ENCODE measurements at places on chromosomes 16 and 17.

DNA sequence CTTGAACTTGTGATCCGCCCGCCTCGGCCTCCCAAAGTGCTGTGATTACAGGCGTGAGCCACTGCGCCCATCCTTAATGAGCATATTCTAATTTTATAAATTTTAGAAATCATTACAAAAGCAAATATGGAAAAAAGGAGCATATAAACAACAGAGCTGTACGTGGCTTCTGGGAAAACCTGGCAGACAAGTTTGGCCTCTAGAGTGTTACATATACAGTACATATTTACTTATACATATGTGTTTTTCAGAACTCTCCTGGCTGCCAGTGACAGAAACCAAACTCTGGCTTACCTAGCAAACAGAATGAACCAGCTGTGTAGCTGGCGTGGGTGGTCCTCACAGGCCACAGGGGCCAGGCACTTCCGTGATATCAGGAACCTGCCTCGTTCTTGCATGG is 10.1 kb downstream of the DRC3 start:
- DNase-seq: no peak

DNA sequence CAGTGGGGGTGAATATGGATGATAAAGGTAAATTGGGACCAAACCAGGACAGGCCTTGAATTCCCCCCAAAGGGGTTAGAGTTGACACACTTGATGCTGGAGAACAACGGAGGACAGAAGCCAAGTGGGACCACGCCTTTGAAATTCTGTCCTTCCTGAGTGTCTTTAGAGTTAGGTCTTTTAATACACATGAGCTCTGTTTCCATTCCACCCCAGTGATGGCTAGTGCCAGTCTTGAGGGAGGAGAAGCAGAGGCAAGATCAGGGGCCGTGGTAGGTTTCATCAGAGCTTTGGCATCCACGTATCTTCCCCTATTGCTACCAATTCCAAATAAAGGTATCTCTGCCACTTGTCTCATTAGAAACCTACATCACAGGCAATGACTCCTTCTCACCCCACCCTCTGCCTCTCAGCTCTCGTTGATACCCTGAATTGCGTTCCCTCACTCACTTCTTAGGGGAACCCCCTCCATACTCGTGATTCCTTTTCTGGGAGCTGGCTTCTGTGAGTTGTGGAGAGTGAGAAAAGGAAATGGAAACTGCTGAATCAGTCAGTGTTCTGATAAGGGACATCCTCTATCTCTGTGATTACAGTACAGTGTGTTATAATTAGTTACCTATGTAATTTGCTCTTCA is 2.4 kb upstream of the CCL3L1 start:
- DNase-seq: no peak

DNA sequence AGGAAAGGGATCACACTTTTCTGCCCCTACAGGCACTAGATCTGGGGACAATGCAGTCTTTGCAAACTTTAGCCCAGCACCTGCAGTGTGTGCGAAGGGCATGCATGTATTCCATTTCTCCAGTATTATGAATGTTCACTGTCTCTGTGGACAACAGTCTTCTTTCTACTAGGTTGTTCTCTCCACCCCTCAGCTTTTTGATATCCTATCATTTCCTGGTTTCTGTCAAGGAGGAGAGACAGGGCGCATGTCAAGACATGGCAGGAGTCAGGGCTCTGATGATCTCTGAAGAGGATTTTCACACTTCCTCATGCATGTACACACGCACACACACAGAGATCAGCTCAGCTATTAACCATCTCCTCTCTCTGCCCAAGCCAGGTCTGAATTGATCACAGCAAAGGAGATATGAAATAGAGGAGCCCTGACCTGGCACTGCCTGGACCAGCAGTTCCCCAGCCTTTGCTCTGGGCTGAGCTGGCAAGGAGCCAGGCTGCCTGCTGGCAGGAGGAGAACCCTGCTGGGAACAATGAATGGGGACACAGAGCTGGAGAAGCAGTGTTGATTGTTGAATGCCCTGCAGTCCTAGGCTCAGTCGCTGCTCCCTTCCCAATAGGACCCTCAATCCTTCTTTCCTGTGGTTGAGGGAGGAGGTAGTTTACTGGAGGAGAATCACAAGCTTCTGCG is 2.6 kb downstream of the GPR179 start:
- DNase-seq: peak; percentile 96

- no peak for DNase-seq
Observed at GRCh38 chr17:7562208-7562605, 488 bp downstream of the SENP3 start.

- no peak for DNase-seq
Observed at GRCh38 chr17:50310455-50311111, 35.3 kb upstream of the XYLT2 start.

GRCh38 chr16:672371-672770 is 3.1 kb upstream of the RHBDL1 start:
- DNase-seq: no peak

DNA sequence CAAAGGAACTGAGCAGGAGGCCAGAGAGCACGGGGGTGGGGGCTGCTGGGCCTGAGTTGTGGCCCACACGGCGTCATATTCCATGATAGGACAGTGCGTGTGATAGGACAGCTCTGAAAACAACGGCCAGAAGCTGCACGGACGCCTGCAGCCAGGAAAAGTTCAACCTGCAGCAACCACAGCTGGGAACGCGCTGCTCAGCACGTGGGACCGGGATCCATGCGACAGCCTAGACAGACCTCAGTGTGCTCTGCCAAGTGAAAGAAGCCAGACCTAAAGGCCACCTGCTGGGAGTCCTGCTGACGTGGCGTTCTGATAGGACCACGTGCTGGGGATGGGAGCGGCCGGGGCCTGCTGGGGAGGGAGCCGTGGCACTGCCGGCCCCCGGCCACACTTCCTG is 21.6 kb downstream of the CTU2 start:
- DNase-seq: peak; percentile 3

DNA sequence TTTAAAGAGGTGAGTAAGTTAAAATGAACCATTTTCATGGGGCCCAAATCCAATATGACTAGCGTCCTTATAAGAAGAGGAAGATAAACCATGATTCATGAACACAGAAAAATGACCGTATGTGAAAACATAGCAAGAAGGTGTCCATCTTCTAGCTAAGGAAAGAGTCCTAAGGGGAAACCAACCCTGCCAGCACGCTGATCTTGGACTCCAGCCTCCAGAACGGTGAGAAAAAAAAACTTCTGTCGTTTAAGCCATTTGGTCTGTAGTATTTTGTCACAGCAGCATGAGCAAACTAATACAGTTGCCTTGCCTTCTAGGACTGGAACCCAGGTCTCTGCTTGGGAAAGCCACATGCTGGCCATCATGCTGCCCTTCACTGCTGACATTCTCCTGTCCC is 4.2 kb upstream of the TMEM132E start:
- DNase-seq: no peak

DNA sequence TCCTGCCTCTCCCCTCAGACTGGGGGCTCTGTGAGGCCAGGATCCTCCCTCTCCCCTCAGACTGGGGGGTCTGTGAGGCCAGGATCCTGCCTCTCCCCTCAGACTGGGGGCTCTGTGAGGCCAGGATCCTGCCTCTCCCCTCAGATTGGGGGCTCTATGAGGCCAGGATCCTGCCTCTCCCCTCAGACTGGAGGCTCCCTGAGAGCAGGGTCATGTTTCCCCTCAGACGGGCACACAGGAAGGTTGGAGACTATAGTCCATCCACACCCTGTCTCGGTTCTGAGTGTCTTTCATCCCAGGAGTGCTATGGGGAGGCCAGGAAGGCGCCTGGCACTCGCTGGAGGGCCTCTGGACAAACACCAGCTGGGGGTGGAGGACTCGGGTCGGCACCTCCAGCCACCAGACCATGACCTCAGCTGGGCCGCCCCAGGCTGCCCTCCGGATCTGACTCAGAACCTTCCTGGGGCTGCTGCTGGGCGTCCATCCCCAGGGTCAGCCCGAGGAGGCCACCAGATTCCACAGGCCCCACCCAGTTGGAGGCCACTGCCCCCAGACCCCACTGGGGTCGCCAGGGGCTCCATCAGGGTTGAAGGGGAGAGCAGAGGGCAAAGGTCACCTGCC is 21.9 kb upstream of the DLX4 start:
- DNase-seq: no peak

DNA sequence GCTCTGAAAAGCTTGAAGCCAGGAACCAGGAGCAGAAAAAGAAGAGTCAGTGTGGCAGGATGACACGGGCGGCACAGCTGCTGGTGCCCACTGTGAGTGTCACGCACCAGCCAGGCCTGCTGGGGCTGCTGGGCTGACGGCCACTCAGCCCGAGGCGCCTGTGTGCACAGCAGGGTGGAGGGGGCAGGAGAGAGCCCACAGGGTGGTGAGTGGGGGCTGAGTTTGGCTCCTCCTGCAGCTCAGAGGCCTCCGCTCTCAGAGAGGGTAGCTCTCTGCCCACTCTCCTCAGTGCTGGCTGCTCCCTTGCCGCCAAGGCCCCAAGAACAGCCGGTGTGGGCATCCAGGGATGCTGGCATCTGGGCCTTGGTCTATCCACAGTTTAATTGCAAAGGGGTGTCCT is 59.6 kb downstream of the GSG1L start:
- DNase-seq: no peak

DNA sequence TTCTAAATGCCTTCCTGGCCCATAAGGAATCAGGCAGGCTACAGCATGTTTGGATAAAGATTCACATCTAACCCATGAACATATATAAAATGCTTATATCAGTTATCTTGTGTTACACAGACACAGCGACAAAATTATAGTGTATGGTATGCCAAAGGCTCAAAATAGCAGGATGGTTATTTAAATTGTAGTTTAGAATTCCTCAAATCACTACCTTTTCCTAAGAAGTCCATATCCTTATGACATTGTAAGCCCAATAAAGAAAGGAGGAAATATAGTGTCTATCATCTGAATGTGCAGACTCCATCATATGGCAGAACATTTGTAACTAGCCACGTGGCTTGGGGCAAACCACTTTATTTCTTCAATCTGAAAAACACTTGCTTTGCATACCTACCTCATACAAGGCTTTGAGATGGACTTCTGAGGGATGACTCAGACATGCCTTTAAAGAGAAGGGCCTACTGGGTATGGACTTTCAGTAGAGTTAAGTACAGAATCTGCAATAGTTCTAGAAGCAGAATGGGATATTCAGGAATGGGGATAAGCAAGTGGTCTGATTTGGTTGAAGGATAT is 12.1 kb upstream of the DHX8 start:
- DNase-seq: no peak

DNA sequence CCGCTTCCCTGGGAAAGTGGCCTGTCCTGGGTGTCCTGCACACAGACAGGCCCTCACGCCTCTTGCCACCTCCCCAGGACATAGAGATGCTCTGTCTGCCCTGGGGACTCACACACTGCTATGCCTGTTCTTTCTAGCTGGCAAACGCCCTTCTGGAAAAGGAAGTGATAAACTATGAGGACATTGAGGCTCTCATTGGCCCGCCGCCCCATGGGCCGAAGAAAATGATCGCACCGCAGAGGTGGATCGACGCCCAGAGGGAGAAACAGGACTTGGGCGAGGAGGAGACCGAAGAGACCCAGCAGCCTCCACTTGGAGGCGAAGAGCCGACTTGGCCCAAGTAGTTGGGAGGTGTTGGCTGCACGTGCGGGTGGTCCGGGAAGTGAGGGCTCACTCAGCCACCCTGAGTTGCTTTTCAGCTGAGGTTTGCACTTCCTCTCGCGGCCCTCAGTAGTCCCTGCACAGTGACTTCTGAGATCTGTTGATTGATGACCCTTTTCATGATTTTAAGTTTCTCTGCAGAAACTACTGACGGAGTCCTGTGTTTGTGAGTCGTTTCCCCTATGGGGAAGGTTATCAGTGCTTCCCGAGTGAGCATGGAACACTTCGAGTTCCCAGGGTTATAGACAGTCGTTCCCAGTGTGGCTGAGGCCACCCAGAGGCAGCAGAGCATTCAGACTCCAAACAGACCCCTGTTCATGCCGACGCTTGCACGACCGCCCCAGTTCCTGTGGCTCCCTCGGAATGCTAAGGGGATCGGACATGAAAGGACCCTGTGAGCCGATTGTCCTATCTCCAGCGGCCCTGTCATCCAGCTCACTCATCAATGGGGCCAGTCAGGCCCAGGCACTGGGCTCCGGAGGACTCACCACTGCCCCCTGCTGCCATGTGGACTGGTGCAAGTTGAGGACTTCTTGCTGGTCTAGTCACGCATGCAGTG is 3.5 kb upstream of the RPL13 start:
- DNase-seq: peak; percentile 17

DNA sequence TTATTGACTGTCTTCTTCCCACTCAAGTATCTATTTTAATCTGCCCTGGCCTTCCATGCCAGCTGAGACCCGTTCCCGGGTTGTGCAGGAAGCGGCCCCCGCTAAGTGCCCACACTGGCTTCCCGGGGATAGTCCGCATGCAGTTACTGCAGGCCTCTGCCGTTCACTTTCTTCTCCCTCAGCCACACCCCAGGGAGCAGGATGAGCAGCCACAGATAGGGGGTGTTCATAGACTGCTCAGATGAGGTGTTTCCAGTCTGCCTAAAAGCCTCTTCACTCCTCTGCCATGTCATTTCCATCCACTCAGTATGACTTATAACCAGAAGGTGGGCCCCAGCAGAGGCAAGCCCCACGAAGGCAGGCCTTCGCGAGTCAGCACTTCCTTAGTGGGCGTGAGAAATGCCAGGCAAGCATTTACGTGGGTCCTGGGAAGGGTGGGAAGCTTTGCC is 7.7 kb downstream of the MED9 start:
- DNase-seq: no peak

DNA sequence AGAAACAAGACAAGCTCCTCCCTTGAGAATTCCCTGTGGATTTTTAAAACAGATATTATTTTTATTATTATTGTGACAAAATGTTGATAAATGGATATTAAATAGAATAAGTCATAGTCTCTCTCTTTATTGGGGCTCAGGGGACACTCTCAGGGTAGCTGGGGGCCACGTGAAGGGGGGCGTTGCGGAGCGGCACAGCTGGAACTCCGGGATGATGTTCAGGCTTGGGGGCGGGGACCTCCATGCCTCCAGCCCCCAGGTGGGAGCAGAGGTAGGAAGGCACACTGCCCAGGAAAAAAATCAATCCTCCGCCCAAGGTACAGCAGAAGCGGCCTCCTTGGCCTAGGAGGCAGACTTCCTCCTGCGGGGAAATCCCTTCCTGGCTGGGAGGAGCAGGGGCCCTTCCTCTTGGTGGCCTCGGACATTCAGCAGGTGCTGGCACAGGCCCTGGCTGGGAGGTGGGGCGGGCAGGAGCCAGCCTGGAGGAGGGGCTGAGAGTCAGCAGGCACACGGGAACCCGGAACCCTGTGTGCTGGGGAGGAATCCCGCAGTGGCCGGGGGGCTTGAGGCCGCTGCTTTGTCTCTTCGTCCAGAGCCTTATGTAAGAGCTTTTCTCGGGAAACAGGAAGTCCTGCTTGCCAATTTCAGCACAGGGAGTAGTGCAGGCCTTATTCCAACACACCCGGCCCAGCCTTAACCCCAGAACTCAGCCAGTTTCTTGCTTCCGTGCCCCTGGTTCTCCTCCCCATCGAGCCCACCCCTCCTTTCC is 591 bp upstream of the TNFSF13 start:
- peak; percentile 78 for DNase-seq

GRCh38 chr17:68501074-68501473 is 11.2 kb upstream of the PRKAR1A start:
- DNase-seq: no peak

All from NCI-H1417 (cell line).